Renal pelvis (tissue), 12 donors: ENCODE measurements at places on chromosomes 7 and 10.
A peak's percentile ranks its signal among the peaks of the same experiment; 100 is the strongest.

DNA sequence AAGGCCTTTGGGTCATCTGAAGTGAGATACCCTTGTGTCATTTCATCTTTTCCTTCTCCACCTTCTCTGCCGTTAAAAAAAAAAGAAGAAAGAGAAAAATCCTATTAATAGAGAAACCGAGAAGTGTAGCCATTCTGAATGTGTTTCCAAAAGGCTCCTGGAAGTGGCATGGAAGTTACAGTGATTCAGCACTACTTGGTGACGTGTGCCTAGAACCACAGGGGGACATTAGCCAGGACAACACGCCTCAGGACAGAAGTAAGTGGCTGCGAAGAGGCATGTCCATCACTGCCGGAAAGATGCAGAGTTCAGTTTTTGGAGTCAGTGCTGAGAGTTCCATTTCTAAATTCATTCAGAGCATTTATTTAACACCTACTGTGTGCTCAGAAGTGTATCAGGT lies 6.3 kb downstream of the HTRA1 start:
- no peak for DNase-seq

DNA sequence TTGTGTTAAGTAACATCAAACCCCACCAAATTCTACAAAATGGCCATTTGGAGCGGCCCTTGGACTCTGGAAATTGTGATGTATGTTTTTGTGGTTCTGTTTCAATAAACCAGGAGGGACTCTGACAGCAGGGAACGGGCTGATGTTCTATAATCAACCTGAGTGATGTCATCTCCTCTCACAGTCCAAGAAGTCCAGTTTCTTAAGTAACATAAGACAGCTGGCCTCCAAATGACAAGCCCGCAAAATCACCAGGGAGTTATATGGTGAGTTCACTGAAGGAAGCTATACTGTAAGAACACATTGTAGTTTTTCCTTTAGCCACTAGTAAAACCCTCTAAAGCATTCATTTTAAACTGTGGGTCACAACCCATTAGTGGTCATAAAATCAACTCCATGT lies 34.0 kb downstream of the GOT1 start:
- peak; percentile 15 for DNase-seq

DNA sequence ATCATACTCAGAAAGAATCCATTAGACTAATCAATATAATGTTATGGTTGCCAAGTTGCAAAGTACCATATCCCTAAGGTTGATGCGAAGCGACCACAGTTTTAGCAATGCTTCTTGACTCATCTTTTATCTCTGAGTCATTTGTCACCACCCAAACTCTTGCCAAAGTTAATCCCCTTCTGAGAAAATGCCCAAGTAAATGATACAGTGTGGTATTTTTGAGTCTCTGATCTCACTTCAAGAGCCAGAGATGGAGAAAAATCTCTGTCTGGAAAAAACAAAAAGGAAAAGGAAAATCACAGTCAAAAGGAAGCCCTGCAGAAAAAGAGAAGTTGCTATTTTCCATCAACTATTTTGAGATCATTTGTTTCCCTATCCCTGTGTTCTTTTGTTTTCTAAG lies 26.7 kb upstream of the OTUD1 start:
- DNase-seq, result no peak

DNA sequence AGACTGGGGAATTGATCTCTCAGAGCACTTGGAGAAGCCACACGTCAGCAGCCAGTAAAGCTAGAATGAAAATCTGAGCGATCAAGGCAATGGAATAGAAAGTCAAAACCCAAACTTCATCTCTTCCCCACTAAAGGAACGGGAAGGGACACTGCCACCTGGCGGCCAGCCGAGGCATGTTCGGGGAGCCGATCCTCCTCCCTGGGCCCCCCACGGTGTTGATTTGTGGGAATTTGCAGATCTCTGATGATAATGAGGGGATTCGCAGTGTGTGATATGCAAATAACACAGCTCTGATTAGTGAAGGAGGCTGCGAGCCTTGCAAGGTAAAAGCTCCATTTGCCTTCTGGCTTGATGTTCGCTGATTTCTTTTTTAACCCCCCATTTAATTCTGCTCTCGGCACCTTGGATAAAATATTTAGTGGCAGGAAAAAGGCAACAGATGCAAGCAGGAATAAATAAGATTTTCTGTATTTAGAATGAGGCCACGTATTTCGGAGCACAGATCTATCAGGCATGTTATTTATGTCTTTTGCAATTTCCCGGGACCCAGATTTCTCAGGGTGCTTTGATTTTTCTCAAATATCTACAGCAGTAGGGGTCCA lies 258.6 kb downstream of the PAXIP1 start:
- DNase-seq, result no peak

- no peak for DNase-seq
Observed at GRCh38 chr10:33117816-33118215, 159.8 kb upstream of the ITGB1 start.

GRCh38 chr10:34918776-34919315 lies 103.8 kb upstream of the PARD3 start:
- DNase-seq, result no peak

DNA sequence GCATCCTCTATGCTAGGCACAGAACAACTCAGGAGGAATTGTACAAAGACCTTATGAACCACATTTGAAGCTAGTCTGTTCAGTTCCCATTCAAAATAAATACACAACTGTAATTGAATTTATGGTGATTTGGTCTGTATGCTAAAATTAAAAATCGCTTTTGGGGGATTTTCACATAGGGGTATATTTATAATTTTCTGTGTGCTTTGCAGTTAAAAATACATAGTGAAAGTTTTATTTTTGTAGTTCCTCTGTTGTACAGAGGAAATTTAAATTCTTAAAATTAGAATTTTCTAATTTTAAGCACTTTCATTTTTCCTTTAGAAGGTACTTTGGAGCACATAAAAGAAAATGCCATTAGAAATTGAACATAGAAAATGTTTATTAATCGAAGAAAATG lies 6.9 kb downstream of the RABGEF1 start:
- no peak for DNase-seq

GRCh38 chr10:67935223-67935622 lies 50.8 kb downstream of the SIRT1 start:
- no peak for DNase-seq

DNA sequence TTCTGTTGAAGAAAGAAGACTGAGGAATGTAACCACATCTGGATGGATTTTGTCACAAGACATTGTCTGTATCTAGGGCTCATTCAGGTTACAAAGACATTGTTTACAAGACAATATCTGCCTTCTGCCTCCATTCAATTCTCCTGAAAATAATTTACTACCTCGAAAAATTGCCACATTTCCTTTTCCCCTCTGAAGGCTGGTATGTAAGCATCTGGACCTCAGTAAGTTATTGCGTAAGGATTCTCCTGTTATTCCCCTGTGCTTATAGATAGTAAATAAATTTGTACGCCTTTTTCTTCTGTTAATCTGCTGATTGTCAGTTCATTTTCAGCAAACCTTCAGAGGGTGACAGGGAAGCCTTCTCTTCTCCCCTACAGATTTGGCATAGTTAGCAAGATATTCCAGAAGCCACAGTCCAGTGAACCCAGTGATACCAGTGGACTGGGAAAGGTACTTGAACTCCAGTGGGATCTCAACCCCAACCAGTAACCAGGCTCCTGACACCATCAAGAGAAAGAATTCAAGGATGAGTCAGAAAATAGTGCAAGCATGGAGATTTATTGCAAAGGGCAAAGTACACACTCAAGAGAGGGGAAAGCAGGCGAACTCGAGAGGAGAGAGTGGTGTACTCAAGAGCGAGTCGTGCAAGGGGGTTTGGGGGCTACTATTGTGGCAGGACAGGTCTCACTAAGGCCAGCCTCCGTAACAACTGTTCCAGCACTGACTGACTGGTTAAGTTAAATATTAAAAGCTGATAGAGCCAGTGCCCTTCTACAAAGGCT lies 706.9 kb upstream of the GHITM start:
- no peak for DNase-seq

DNA sequence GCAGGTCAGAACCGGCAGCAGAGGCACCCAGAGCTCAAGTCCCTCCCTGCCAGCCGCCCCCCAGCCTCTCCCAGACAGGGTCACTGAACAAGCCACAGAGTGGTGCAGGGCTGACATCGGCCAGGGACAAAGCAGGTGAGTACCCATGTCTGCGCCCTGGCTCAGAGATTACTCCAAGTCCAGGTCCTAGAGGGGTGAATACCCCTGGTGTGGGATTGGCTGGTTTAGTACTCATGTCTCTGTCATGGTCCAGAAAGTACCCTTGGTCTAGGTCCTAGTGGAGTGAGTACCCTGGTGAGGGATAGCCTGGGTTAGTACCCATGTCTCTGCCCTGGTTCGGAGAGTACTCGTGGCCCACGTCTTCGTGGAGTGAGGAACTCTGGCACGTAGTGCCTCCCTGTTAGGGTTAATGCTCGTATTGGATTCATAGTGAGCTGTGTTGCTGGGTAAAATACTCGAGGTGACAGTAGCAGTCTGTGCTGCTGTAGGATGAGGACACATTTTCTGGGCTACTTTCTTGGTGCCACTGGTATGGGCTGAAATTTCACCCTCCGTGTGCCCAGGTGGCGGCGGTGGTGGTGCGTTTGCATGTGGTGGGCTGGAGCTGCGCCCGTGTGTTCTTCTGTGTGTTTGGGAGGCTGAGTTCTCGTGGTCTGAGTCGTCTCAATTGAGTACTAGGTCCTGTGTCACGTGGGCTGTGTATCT lies 25.5 kb upstream of the KNDC1 start:
- no peak for DNase-seq

GRCh38 chr7:47827351-47827756 lies 120.9 kb downstream of the PKD1L1 start:
- no peak for DNase-seq

DNA sequence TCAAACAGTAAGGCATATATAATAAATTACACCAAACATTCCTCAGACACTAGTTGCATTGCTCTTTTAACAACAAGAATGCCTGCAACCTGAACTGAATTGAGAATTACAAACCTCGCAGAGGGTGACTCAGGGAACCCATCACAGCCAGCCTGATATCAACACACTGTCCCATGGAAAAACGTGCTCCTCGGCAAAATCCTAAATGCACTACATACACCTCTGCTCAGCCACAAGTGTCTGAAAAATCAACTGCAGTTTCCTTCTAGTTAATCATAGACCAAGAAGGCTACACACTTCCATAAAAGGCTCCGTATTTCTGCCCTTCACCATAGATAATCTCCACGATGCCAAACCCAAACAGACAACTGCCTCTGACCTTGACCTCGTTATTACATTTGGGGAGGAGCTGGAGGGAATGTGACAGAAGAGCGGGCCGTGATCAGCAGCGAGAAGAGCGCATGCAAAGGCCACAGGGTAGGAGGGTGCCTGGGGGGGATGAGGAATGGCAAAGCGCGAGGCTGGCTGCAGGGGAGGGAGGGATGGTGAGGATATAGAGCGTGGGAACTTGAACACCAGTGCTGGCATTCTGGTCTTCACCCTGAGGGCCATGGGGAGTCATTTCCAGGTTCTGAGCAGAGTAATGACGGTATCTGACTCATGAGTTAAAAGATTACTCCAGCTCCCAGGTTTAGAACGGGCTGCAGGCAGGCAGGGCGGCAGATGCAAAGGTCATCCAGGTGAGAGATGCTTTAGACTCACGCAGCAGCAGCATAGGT lies 201.9 kb upstream of the FRMD4A start:
- DNase-seq, result no peak

DNA sequence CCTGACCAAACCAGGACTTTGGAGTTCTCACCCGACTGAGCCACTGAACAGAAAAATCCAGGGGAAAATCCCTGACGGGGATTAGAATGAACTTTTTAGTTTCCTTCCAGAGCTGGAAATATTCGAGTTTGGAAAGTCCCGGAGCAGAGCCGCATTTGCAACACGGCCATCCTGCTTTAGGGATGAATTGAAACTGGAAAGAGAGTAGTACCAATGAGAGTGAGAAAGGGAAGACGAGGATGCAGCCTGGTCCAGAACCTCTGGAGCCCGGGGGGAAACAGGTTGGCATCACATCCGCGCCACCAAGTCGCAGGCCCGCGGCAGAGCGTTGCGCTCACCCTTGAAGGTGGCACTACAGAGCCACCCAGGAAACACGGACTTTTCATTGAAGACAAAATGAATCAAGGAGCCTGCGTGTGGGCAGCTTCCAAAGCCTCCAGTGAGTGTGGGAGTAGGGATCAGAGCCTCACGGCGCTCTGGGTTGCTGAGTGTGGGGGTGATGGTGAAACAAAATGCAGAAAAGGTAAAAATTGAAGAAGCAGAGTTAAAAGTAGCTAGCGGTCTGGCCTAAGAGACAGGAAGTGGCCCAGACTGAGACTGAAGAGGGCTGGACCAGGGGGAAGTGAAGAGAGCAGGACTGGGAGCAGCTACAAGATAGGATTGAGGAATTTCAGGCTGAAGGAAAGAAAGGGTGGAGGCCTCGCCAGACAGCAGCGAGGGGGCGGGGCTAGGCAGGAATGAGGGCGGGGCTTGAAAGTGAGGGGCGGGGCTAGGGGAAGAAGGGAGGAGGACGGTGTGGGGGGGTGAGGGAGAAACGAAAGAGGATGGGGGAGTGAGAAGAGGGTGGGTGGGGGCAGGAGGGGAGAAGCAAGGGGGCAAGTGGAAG lies 1.8 kb downstream of the SMURF1 start:
- peak; percentile 51 for DNase-seq

DNA sequence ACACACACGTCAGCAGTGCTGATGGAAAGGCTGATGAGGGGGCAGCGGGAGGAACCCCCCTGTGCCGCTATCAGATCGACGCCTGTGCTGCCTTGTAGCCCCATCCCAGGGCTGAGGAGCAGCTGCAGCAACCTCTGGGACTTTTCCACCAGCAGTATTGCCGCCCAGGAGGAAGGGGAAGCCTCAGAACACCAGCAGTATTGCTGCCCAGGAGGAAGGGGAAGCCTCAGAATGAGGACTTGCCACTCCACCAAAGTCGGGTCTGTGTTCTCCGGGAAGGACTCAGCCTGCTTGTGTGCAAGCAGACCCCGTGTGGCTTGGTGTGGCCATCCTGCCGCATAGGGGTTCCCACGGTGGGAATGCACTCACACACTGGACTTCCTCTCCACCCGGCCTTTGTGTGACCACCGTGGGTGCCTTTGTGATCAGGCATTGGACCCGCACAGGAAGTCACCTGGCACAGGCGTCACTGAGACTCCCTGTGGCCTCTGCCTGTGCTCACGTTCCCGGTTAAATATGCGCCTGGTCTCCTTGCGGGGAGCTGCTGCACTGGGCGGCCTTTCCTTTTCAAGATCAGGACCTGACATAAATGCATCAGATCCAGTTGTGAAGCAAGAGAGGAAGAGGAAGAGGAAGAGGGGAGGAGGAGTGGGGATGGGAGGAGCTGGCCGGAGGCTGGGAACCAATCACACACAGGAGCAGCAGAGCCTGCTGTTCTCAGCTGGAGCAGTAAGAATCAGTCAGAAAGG lies 248.5 kb downstream of the DNAJB6 start:
- no peak for DNase-seq
